ENCODE measurements at places on chromosomes 6 and 20.
A peak's percentile ranks its signal among the peaks of the same experiment; 100 is the strongest.

DNA sequence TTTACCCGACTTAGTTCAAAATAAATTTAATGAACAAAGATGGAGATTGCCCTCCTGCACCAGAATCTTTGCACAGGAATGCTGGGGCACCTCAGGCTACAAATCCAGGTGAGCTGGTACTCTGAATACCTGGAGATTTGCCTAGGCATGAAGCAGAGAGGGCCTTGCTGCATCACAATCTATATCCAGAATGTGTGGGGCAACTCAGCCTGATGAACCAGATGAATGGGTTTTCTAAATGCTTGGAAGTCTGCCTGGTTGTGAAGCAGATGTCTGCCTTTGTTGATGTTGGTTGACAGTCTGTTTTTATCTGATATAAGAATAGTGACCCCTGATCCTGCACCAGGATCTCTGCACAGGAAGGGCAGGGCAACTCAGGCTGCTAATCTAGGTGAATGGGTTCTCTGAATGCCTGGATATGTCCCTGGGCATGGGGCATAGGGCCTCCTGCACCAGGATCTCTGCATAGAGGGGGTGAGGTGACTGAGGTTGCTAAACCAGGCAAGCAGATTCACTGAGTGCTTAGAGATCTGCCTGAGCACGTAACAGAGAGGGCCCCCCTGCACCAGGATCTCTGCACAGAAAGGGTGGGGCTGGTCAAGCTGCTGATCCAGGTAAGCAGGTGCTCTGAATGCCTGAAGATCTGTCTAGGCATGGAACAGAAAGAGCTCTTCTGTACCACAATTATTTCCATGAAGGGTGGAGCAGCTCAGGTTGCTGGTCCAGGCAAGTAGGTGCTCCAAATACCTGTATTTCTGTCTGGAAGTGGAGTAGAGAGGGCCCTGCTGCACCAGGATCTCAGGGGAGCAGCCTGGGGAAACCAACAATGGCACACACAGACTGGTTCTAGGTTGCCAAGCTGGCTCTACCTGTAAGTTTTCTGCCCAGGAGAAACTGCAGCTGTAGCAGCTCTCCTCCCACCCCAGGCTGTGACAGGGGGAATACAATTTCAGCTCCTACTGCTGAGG is 437.5 kb downstream of the MMUT start:
- no peak for DNase-seq

GRCh38 chr6:42987533-42988451 is 3.4 kb downstream of the PPP2R5D start:
- no peak for DNase-seq

- DNase-seq = peak; percentile 71
Measured at GRCh38 chr20:13119583-13119982, 101.5 kb upstream of the ISM1 start.

DNA sequence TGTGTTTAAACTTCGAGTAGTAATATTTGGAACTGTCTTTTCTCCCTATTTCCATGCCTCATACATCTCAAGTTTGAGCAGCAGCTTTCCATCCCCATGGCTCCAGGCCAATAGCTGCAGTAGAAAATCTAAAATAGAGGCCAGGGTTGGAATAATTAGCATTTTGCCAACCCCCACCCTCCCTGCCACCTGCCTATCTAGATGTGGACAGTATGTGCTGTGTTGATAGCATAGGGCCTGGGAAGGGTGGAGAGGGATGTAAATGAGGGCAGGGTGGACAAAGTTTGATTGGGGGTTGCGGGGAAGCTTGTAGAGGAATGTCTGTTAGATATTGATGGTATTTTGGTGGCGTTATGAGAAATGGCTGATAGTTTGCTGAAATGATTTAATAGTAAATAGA is 5.6 kb downstream of the TOP1 start:
- DNase-seq = no peak

DNA sequence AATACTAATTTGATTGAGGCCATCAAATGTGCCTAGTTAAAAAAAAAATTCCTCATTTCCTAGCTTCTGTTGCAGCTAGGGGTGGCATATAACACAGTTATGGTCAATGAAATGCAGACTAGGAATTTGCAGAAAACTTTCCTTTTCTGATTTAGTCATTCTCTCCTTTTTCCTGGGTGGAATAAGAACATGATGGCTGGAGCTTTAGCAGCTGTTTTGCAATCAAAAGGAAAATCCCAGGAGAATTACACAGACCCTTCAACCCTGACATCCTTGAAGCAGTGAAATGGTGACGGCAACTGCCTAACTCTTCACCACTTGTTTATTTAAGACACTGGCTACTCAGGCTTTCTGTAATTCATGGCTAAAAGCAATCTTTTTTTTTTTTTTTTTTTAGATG is 23.1 kb upstream of the RIMS4 start:
- DNase-seq = no peak

- DNase-seq = no peak
Measured at GRCh38 chr6:2465336-2465735, 219.9 kb upstream of the GMDS start.

DNA sequence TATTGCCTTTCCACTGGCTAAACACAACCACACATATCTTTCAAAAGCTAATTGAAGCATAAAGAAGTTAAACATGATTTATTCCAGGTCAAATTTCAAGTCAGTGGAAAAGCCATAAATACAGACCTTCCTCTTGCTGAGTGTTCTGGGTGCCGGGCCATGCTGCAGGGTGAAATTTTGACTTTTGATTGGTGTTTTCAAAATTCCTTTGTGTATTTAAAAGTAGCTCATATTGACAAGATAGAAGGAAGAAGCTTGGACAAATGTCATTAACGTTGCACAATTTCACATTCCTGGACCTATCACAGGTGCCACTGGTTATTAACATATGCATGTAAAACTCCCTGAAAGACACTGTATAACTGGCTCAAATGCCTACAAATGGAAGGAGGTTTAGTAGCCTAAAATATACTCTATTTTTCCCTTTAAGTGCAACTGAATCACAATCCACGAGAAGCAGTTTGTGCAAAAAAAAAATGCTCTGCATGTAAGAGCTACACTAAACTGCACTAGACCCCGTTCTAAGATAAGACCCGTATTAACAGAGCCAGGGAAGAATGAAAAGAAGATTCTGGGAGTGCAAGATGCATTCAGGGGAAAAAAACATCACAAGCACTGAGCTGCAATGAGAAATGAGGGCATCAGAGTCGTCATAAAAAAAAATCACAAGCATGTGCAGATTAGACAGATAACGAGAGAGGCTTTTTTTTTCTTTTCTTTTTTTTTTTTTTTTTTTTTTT is 30.4 kb downstream of the ATXN1 start:
- DNase-seq = peak; percentile 44

DNA sequence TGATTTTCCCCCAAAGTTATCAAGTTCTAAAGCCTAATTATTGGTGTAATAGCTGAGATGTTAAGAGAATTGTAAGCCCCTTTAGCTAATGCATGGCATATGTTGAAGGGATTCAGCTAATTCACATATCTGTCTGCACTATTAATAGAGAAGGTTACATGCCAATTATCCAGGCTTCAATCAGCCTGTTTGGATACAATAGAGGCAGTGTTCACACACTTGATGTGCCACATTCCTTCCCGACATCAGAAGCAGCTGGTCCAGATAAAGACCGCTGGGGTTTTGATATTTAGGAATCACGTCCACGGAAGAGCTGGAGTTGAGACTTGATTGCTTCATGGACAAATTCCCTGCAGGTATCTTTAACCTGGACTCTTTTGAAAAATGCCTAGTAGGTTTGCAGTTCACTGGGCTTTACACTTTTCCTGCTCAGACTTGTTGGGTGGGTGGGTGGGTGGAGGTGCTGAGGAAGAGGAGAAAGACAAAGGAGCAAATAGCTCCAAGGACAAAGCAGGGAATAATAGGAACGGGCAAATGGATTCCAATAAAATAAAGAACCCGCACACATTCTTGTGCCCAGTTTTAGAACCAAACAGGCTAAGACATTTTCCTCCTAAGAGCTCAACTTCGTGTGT is 142.6 kb upstream of the ZNF217 start:
- no peak for DNase-seq

DNA sequence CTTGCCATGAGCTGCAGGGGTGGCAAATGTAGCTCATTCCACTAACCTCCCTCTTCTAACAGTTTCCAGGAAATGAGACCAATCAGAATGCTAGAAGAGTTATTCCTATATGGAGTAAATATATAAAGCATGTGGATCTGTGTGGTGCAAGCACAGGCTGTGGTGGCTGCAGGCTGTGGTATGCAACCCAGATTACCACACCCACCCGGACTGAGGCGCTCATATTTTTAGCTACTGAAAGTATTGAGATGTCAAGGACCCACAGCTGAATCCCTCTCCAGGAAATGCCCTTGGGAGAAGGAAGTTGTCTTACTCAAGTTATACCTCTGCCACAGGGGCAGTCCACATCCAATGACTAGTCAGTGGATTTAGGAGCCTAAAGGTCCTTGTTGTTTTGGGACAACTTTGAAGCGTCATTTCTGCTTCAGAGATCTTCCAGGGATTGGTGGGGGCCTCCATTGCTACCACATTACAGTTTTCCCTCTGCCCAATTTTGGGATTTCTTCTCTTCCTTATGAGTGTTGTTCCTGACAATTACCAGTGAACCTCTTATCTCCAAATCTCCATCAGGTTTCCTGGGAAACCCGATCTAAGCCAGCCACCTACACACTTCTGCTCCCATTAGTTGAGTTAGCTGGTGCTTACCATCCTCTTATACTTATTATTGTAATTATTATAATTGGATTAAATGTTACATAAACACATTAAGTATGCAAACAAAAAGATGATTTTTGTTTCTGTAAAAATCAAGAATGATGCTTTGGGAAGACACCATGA is 12.1 kb upstream of the REPS1 start:
- DNase-seq = no peak

GRCh38 chr6:156634951-156635371 is 142.2 kb upstream of the ARID1B start:
- DNase-seq = peak; percentile 52

GRCh38 chr6:42354702-42355101 is 97.0 kb downstream of the TRERF1 start:
- DNase-seq = no peak

DNA sequence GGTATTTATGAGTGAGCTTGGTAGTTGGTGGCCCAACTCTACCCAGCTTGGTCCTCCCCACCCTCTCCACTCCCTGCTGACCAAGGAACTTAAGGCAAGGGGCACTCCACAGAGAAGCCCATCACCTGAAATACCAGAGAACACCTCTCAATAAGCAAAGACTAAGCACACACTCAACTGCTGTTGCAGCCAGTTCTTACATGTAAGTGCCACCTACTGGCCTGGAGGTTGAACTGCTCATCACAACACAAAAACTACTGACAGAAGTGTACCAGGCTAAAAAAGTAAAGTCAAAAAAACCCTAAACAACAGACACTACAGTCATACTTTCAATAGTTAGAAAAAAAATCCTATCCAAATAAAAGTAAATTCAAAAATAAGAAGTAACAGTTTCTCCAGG is 146.2 kb downstream of the FAM83B start:
- DNase-seq = no peak

- no peak for DNase-seq
Measured at GRCh38 chr6:72963946-72964345, 261.4 kb downstream of the KHDC1L start.

- DNase-seq = no peak
Measured at GRCh38 chr6:161963181-161963580, 689.3 kb upstream of the AGPAT4 start.

- no peak for DNase-seq
Measured at GRCh38 chr6:85461798-85462170, 11.9 kb downstream of the NT5E start.

DNA sequence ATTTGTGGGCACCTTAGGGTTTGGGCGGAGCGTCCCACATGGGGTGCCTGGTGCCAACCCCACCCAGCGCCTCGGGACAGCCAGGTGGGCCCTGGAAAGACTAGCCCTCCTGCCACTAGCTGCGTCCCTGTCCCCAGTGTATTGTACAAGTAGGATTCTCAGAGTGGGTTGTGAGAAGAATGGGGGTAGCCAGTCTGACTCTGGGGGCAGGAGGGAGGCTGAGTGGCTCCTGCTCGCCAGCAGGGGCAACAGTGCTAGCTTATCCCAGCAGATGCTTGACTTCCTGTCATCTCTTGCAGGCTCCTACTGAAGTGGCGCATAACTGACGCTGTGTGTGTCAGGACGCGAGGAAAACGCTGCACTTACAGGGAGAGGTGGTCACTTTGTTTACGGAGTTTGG is 9.3 kb downstream of the PSMA7 start:
- DNase-seq = no peak

- DNase-seq = peak; percentile 46
Measured at GRCh38 chr20:45934046-45934585, 367 bp upstream of the PCIF1 start.

Data from small intestine (tissue), 16 donors.